ENCODE measurements at places on chromosomes 7 and 10.

DNA sequence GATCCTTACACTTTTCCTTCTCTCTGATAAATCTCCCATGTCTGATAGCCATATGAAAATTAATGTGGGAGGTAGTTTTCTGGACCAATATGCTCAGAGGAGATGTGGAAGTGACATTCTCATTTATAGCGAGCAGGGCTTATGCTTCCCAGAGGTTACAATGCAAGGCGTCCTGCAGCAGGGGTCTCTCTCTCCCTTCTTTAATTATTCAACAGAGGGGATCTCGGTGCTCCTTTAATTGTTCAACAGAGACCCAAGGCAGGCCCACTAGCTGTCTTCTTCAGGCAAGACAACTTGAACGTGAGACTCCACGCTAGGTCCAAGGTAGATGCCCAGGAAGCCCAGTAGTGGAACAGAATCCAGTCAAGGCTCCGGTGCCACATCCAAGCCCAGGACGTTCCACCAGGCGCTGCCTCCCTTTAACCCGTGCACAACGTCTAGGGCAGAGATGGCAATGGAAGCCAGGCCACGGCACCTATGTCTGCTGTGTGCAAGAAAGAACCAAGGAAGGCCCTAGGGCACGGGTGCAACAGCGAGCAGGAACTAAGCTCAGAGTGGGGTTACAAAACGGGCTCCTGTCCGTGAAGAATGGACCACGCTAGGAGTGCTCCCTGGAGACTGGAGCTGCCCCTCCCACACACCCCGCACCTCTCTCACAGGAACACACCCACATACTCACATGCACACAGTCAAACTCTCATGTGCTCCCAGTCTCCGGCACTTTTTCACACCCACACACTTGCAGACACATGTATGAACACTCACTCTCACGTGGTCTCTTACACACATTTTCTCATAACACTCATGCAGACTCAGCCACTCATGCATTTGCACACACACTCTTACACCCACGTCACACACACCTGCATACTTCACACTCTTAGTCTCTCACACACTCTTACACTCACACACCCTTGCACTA, 230.4 kb downstream of the TNS3 start:
- no peak for DNase-seq

DNA sequence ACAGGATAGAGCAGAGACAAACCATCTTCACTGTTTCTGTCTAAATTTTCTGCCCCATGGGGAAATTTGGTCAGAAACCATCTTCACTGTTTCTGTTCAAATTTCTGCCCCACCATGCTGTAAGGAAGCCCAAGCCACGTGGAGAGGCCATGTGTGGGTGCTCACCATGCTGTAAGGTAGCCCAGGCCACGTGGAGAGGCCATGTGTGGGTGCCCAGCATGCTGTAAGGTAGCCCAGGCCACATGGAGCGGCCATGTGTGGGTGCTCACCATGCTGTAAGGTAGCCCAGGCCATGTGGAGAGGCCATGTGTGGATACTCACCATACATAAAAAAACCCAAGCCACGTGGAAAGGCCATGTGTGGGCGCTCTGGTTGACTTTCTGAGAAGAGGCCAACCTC, 1088.7 kb upstream of the AUTS2 start:
- no peak for DNase-seq

DNA sequence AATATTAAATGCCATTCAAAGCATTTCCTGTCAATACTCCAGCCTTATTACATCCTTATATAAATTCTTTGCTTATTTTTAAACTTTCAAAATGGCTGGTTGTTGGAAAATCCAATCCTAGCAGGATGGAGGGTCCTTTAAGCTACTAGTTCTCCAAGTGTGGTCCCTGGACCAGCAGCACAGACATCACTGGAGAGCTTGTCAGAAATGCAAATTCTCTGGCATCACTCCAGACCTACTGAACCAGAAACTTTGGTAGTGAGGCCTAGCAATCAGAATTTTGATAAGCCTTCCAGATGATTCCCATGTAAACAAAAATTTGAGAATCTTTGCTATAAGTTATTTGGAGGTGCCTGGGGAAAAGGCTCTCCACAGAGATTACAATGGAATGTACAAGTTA, 43.8 kb downstream of the CALCR start:
- DNase-seq: no peak

DNA sequence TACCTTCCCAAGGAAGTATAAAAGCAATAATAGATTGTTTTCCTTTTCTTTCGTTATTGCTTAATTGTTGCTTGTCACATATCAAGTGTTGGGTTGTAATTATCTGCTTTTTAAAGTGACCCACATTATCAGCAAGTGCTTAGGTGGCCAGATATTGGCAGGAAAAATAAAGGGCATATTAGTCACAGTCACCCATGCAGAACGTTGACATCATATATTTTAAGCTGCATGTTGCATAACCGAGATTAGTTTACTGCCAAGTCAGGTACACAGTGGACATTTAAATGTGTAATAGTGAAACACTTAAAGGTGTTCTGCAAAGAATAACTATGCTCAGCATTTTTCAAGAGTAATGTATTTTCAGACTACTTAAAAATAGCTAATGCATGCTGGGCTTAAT, 11.4 kb downstream of the NEBL start:
- peak; percentile 73 for DNase-seq

- DNase-seq: no peak
Observed at GRCh38 chr7:132009778-132010177, 453.4 kb upstream of the PODXL start.

- no peak for DNase-seq
Observed at GRCh38 chr7:42254217-42254616, 17.2 kb upstream of the GLI3 start.

DNA sequence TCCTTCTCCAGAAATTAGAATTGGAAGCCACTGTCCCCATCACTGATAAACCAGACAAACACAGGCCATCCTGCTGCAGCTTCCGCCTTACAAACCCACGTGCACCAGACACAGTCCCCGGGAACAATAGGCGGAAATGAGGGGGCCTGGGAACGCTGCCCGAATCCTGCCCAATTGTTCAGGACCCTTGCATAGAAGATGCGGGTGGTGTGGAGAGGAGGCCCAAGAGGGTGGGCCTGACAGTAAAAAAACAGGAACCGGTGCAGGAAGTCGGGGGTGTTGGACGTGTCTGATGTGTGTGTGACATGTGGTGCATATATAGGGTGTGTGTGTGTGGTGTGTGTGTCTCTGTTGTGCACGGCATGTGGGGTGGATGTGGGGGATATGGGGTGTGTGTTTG, 26.5 kb upstream of the CHST15 start:
- no peak for DNase-seq

DNA sequence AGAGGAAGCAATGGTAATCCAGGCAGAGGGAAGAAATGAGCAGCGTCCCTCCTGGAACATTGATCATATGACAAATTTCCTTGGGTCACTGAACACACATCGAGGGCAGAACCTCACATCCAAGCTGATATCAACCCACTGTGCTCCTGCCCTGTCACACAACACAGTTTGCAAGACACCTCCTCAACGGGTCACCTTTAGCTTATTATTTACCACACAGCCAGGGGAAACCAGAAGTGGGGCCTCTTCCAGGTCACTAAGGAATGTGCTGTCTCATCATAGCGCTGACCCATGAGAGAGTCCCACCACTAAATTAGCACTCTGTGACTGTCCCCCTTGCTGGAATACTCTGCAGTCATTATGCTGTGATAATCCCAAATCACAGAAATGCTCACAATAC, 69.7 kb upstream of the PPP1R3C start:
- no peak for DNase-seq

DNA sequence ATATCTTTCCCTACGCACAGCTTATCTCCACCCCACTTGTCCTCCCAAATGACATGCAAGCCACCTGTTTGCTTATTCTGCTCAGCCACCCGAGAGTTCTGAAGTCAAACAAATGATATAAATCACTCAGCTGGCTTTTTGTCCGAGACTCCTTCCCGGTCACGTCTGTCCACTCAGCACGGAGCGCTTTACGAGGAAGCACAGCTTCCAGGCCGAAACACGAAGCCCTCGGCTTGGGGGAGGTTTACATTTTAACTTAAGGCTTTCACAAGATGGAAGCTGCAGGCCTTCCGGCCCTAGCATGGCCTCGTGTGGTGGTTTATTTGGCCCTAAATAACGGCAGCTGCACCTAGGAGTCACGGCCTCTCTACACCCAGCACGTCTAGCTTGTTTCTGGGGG, 60.1 kb upstream of the GNA12 start:
- DNase-seq: no peak

DNA sequence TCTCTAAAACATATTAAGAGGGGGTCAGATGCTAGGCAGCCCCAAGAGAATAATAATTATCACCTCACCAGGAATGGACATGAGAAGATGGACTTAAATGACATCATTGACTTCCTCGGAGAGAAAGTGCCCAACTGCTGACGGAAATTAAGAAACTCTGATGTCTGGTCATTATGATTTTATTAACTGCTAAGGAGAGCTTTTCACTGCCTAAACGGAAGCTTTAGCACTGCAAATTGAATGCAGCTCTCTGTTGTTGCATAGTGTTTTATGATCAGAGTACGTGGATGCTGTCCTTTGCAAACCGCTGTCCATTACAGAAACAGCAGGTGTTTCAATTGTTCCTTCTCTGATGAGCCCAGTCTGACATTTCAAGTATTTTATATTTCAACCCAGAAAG, 89.4 kb upstream of the GALNT17 start:
- DNase-seq: no peak

- DNase-seq: no peak
Observed at GRCh38 chr7:66146701-66147100, 32.1 kb downstream of the CRCP start.

GRCh38 chr7:132049462-132050304, 493.3 kb upstream of the PODXL start:
- DNase-seq: no peak

DNA sequence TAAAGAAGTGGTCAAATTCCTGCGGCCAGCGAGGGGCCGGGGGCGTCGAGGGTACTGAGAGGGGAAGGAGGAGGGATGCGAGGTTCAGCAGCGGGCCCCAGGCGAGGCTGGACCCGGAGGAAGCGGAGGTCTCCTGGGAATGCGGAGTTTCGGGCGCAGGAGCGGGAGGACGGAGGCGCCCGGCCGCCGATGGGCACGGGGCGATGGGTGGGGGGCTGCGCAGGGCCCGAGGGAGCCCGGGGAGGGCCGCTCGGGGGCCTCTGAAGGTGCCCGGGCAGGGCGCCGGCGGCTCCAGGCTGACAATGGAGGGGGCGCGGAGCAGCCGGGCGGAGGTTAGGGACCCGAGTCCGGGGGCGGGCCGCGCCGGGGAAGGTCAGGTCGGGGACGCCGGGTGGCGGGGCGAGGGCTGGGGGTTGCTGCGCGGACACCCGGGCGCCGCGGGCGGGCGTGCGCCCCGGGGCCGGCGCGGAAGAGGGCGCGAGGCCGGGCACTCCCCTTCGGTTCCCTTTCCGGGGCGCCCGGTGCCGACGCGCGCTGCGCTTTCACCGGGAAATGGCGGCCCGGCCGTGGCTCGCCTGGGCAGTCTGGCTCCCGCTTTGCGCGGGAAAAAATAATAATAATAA, 683 bp downstream of the MACROH2A2 start:
- DNase-seq: no peak

DNA sequence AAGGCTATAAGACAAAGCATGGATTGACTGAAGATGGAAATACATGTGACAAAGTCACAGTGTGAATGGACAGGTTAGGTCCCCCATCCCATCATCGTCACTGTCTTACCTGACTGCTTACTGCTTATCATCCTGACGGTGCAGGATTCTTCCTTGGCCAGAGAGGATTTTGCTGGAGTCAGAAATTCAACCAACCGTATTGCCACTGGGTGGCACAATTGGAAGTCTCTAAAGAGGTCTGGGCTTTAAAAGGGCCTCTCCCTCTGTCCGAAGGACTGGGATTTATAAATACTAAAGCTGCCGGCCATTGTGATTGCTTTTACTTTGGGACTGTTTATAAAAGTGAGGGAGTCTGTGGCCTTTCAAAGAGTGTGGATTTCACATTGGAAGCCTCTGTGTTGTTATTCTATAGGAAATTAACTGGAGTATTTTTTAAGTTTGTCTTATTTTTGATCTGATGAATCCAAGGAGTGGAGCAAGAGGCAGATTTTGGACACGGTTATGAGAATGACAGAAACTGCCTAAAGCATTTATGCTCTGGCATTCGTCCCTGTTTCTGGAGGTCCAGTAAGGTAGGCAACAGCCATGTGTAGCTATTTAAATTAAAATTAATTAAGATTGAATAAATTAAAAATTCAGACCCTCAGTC, 113.3 kb upstream of the CREB5 start:
- peak; percentile 81 for DNase-seq

GRCh38 chr10:28326516-28327490, 23.9 kb upstream of the MPP7 start:
- DNase-seq: no peak

DNA sequence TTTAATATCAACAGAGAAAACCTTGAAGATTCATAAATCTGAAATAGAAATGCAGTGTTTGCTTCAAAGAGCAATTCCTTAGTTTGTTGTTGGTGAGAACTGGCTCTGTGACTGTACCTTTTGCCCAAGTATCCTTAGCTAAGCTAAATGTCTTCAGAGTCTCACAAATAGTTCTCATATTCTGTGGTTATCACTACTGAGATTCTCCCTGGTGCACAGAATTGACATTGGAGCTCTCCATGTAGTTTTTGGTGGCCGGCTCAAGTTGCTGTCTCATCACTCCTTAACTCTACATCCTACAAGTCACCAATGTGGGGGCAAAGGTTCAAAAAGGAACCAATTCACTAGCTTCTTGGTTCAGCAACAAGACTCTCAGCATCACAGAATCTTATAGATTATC, 780.3 kb downstream of the LRMDA start:
- DNase-seq: no peak

DNA sequence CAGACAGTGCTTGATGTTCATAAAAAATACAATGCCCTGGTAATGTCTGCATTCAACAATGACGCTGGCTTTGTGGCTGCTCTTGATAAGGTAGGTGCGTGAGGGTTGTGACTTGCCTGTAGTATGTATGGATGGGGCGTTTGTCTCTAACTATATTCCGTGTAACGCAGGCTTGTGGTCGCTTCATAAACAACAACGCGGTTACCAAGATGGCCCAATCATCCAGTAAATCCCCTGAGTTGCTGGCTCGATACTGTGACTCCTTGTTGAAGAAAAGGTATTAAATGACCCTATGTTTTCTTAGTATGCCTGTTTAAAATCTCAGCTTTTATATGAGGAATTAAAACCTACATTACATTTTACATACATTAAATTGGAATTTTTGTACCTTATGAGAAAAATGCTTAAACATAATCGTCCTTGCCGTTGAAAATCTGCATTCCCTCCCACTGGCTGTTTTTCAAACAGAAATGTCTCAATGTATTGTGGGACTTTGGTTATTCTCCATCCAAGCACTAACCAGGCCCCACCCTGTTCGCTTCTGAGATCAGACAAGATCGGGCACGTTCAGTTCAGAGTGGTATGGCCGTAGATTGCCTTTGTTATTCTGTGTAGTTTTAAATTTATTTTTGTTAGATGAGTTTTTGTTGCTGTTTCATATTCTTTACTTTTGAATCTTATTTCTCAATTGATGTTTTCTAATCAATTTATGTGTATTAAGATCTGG, 85.3 kb downstream of the CUL1 start:
- DNase-seq: no peak
